ENCODE measurements at places on chromosomes 6 and 20.
A peak's percentile ranks its signal among the peaks of the same experiment; 100 is the strongest.

GRCh38 chr6:138162111-138162954 lies 594 bp downstream of the ARFGEF3 start:
- no peak for DNase-seq

GRCh38 chr20:40945754-40946450 lies 82.7 kb upstream of the TOP1 start:
- DNase-seq: peak; percentile 85

DNA sequence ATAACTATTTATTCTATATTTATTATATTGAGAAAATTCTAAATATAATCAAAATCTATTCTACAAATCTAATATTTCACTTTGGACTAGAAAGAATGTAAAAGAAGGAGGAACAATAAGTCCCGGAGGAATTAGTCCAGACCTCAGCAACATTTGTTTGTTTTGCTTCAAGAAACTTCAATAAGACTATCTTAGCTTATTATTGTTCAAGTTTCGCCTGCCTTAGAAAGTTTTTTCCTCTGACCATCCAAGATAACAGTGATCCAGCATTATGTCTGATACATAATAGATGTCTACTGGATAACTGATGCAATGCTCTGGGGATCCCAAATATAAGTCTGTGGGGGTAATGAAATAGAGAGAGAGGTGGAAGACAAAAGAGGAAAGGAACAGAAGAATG lies 28.7 kb upstream of the NT5E start:
- DNase-seq: no peak

- no peak for DNase-seq
Observed at GRCh38 chr20:63326314-63327230, 33.6 kb downstream of the COL20A1 start.

DNA sequence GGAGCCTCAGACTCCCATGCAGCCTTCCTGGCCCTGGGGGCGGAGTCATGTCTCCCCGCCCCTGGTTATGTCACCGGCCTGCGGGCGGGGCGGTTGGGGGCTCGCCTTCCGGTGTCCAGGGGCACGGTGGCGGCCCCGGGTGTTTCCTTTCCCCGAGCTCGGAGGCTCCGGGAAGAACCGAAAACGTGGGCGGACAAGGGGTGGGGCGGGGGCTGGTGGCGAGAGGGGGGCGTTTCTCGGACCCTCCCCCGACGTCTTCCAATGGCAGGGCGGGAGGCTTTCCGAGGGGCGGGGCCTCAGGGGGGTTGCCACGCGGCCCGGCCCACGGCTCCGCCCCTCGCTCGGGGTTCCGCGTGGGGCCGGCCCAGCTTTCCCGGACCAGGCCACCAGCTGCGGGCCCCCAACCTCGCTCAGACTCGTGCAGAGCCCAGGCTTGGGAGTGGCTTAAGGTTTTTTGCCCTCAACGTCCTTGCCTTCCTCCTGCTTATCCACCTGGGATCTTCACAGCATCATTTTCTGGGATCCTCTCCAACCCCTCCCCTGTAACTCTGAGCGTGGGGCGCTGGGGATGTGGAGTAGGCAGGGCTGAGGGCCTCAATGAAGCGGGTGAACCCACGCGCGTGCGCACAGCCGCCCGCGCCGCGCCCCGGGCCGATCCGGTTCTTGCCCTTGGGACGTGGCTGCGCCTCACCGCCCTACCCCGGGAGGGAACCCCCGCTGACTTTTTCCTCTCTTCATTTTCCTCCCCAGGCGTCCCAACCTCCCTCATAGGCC lies 2.1 kb upstream of the NRN1 start:
- DNase-seq: peak; percentile 93

- no peak for DNase-seq
Observed at GRCh38 chr6:165984729-165985275, 182.8 kb downstream of the TBXT start.

DNA sequence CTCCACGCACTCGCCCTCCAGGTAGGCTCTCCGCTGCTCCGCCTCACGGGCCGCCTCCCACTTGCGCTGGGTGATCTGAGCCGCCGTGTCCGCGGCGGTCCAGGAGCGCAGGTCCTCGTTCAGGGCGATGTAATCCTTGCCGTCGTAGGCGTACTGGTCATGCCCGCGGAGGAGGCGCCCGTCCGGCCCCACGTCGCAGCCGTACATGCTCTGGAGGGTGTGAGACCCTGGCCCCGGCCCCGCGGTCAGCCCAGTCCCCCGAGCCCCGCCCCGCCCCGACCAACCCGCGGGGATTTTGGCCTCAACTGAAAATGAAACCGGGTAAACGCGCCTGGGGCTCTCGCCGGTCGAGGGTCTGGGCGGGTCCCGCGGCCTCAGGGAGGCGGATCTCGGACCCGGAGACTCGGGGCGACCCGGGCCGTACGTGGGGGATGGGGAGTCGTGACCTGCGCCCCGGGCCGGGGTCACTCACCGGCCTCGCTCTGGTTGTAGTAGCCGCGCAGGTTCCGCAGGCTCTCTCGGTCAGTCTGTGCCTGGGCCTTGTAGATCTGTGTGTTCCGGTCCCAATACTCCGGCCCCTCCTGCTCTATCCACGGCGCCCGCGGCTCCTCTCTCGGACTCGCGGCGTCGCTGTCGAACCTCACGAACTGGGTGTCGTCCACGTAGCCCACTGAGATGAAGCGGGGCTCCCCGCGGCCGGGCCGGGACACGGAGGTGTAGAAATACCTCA lies 598 bp downstream of the HLA-B start:
- peak; percentile 33 for DNase-seq

DNA sequence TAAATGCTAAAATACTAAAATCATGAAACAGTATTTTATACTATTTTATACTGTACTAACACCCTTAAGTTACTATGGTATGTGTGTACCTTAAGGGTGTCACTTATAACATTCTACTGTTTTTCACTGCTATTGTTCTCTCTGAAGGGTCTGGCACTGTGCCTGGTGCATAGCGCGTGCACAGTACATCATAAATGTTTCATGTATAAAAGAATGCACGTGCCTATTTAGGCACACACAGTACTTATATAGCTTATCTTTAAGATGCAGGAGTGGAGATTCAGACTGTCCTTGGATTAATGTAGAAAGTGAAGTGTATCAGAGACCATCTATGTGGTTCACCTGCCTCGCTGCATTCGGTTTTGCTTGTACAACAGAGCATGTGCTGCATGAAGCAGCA lies 64.0 kb upstream of the SGK1 start:
- no peak for DNase-seq

GRCh38 chr6:68197356-68197755 lies 437.7 kb upstream of the ADGRB3 start:
- DNase-seq: no peak

Data from kidney (tissue), 22 donors.